ENCODE measurements at places on chromosomes 1 and 21.

DNA sequence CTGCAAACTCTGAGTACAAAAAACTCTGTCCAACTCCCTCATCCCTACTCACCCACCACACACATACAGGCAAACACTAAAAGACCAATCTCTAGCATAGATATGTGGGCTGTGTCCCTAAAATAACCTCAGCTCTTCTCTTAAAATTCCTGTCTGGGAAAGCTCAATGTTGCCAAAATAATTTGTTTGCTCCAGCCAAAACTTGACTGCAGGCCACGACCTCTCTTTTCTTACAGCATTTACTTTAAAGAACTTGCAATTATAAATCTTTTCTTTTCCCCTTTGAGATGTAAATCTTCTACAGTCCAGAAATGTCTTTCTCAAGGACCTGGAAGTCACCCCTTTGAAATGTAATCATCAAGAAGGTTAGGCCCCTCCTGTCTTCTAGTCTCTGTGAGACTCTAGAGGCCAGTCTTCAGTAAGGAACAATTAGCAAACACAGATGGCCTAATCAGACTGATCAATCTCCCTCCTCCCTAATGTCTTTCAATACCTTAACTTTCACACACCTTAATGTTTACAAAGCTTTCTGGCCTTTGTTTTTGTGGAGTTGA lies 483.6 kb upstream of the RGS18 start:
- no peak for DNase-seq

GRCh38 chr1:240254006-240254405 lies 162.3 kb downstream of the FMN2 start:
- DNase-seq, result no peak

GRCh38 chr1:99677416-99677815 lies 31.5 kb downstream of the PALMD start:
- no peak for DNase-seq

GRCh38 chr1:92037400-92037799 lies 7.6 kb downstream of the EPHX4 start:
- DNase-seq, result no peak

- no peak for DNase-seq
These were observed 27.6 kb downstream of the VTCN1 start for GRCh38 chr1:117183112-117183511.

- DNase-seq, result no peak
These were observed 179.6 kb downstream of the TPR start for GRCh38 chr1:186195377-186195931.

DNA sequence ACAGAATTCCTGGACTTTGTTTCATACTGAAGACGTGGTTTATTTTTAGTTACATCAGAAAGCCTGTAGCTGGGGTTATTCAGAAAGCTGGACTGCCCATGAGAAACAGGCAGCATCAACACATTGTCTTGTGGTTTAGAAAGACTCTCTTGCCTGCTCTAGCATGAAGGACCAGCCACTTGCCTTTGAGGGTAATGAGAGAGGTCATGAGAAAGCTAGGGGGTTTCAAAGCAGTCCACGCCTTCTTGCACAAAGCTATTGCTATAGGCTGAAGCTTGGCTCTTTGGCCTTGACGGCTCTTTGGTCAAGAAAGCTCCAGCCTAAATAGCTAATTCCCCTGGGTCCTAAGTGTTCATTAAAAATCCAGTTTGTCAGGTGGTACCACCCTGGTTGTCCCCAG lies 208.1 kb downstream of the PRDM2 start:
- DNase-seq, result no peak
